ENCODE measurements at places on chromosomes 3 and 15. TPM values are rescaled to one million over a fixed set of nuclear protein-coding genes. Genes with fewer than 3 reads are reported as not detected.
A peak's percentile ranks its signal among the peaks of the same experiment; 100 is the strongest.

PRR20G gene
- not detected for total RNA-seq

SMAD6 gene
- total RNA-seq: 0.04 TPM

DTX3L gene
- total RNA-seq: 52.8 TPM

RAB27A gene
- 82.2 TPM for total RNA-seq

RARRES1 gene
- total RNA-seq: not detected

ISLR2 gene
- total RNA-seq: not detected

DNA sequence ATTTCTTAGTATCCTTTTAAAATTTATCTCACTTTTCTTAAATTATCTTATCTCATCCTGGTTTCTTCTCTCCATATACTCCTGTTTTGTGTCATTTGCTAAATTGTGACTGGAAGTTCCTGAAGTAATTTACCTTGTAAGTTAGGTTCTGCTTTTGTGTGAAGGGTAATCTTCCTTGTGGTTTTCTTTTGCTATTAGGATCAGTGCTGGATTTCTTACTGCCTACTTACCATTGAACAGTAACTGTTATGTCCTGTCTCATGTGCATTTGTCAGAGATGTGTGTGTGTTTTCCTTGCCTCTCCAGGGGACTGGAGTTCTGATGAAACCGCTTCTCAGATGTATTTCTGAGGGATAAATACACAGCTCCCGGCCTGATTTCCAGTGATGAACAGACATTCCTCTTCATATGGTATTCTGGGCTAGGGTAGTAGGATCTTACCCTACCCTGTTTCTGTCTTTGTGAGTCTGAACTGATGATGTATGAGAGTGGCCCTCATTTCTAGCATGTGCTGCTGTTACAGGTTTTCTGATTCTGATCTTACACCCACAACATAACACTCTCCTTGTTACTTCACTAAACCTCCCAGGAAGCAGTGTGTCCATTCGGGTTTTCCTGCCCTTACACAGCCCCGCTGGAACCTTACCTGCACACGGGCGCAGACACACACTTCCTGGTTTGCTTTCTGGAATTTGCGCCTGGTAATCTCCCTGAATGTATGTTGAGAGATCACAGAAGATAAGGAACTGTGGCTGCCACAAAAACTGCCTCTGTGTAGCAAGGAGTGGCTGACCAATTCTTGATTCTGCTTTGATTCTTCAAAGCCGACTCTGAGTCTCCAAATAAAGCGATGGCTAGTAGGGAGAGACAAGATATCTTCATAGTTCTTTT is 14.7 kb downstream of the PAK2 start:
- no peak for DNase-seq
- H3K27me3 ChIP-seq: no peaks in the 10 kb centered on the region
- H3K4me3 ChIP-seq: no peak overlapping the region
- H3K36me3 ChIP-seq: peaks cover 71% of the 10 kb centered on the region
- peaks cover 56% of the 10 kb centered on the region for H3K4me1 ChIP-seq
- peak overlapping the region; percentile 39 for H3K27ac ChIP-seq

GRCh38 chr3:102398176-102398575 is 36.6 kb upstream of the ZPLD1 start:
- H3K36me3 ChIP-seq: no peaks in the 10 kb centered on the region
- H3K27me3 ChIP-seq: peaks cover 10% of the 10 kb centered on the region
- DNase-seq: no peak
- no peaks in the 10 kb centered on the region for H3K4me1 ChIP-seq

GRCh38 chr15:52180196-52180835 is 10.9 kb downstream of the GNB5 start:
- H3K4me3 ChIP-seq: peak overlapping the region; percentile 86
- H3K36me3 ChIP-seq: no peaks in the 10 kb centered on the region
- H3K27ac ChIP-seq: peak overlapping the region; percentile 74
- H3K27me3 ChIP-seq: no peaks in the 10 kb centered on the region
- H3K4me1 ChIP-seq: peaks cover 14% of the 10 kb centered on the region

DNA sequence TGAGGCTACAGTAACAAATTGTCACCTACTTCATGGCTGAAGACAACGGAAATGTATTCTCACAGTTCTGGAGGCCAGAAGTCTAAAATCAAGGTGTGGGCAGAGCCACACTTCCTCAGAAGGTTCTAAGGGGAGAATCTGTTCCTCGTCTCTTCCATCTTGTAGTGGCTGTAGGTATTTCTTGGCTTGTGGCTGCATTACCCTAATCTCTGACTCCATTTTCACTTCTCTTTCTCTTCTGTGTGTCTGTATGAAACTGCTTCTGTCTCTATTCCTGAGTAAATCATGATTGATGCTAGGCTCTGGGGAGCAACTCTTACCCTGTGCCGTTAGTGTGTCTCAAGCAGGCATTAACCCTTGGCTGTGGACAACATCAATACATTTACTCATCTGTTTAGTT is 164.7 kb downstream of the SQOR start:
- H3K4me3 ChIP-seq: no peak overlapping the region
- no peak overlapping the region for H3K27ac ChIP-seq
- DNase-seq: no peak

DNA sequence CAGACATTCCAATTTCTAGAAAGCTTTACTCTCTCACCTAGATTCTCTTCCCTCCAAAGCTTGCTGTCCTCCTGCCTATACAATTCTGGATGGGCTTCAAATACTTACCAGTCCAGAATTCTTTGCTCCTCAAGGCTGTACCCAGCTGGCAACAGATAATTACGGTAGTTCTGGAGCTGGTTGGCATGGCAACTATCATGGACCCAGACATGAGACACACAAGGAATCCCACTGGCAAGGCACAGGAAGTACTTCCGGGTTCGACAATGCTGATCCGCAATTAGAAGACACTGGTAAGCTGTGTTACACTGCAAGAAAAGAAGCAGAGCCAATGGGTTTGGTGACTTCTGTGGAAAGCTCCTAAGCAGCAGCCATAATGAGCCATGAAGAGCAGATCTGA is 37.9 kb downstream of the TUBGCP4 start:
- peaks cover 20% of the 10 kb centered on the region for H3K36me3 ChIP-seq
- H3K27ac ChIP-seq: no peak overlapping the region
- H3K27me3 ChIP-seq: no peaks in the 10 kb centered on the region
- H3K4me1 ChIP-seq: no peaks in the 10 kb centered on the region

DNA sequence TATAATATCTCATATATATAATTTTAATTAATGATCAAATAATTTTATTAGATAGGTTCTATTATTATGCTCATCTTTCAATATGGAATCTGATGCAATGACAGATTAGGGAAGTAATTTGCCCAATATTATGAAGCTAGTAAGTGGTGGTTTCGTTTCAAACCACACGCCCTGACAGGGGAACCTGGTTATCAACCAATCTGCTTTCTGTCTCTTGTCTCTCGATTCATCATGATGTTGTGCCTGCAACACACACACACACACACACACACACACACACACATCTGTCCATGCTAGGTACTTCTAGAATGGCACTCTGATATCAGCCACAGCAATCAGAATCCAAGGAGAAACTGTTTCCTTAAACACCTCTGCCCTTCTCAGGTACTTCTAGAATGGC is 128.4 kb downstream of the ZBBX start:
- H3K27me3 ChIP-seq: no peaks in the 10 kb centered on the region
- no peak overlapping the region for H3K4me3 ChIP-seq
- H3K4me1 ChIP-seq: no peaks in the 10 kb centered on the region

DNA sequence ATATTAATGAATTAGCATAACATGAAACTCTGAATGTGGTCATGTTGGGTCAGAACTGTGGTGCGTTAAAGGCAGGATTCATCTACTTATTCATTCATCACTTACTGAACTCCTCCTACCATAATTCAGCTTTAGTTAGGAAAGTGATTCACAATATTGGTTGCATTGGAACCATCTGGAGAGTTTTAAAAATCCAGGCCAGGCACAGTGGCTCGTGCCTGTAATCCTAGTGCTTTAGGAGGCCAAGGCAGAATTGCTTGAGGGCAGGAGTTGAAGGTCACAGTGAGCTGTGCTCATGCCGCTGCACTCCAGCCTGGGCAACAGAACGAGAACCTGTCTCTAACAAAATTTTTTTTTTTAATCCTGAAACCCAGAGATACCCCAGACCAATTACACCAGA is 44.2 kb upstream of the ATG7 start:
- no peaks in the 10 kb centered on the region for H3K27me3 ChIP-seq
- no peak for DNase-seq
- H3K4me3 ChIP-seq: no peak overlapping the region
- peaks cover 18% of the 10 kb centered on the region for H3K4me1 ChIP-seq
- no peak overlapping the region for H3K27ac ChIP-seq

DNA sequence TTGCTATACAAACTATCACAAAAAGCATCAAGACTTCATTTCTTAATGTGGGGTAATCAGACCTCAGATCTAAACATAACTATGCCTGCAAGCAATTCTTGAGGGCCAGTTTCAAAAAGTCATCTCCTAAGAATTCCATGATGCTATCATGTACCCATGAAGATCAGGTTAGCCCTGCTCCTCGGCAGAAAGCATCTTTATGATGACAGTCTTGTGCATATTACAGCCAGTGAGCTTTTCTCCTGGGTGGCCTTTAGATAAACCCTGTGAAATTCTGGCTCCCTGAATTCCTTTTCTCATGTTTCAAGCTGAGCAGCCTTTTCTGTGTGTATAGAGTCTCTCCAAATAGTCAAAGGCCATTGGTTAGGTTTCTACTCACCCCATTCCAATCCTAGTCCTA is 201.9 kb upstream of the MCTP2 start:
- H3K27ac ChIP-seq: no peak overlapping the region
- H3K27me3 ChIP-seq: peaks cover 3% of the 10 kb centered on the region
- no peaks in the 10 kb centered on the region for H3K36me3 ChIP-seq
- no peak for DNase-seq

Data from activated naive CD8-positive, alpha-beta T cell treated with anti-CD3 and anti-CD28 coated beads for 36 hours (primary cell).